Vagina (tissue), 2 donors: ENCODE measurements at places on chromosomes 13 and 19. TPM values are rescaled to one million over a fixed set of nuclear protein-coding genes. Genes with fewer than 3 reads are reported as not detected.

The AMER2 gene
- total RNA-seq = not detected

The PGLYRP2 gene
- not detected for total RNA-seq

The MEIS3 gene
- 20.6 TPM for total RNA-seq

The ABCA7 gene
- 29.5 TPM for total RNA-seq

The ABHD13 gene
- total RNA-seq = 10.1 TPM

The TECR gene
- total RNA-seq = 110 TPM

DNA sequence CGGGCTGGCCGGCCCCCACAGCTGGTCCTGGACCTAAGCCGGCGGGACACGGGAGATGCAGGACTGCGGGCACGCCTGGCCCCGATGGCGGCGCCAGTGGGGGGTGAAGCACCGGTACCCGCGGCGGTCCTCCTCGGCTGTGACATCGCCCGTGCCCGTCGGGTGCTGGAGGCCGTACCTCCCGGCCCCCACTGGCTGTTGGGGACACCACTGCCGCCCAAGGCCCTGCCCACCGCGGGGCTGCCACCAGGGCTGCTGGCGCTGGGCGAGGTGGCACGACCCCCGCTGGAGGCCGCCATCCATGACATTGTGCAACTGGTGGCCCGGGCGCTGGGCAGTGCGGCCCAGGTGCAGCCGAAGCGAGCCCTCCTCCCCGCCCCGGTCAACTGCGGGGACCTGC, 3.1 kb downstream of the GRIN3B start:
- no peaks in the 10 kb centered on the region for H3K36me3 ChIP-seq
- H3K27ac ChIP-seq = no peak overlapping the region
- peaks cover 10% of the 10 kb centered on the region for H3K27me3 ChIP-seq

GRCh38 chr19:44671400-44671799, at the start of gene CEACAM19:
Gene CEACAM19, plus strand, starts transcription at chr19:44671482. Its CDS starts 450 bp downstream, at chr19:44671932.
- H3K4me3 ChIP-seq = no peak within 1 kb of the TSS
- no peak for DNase-seq
- peak within 1 kb of the TSS; percentile 59 for H3K27ac ChIP-seq
- H3K4me1 ChIP-seq = no peaks in the 10 kb centered on the region

- no peak overlapping the region for H3K4me3 ChIP-seq
- no peak for DNase-seq
- no peaks in the 10 kb centered on the region for H3K36me3 ChIP-seq
These were observed 32.2 kb downstream of the C13orf46 start for GRCh38 chr13:113941571-113942191.

GRCh38 chr19:3105641-3106508, 11.7 kb downstream of the GNA11 start:
- H3K27me3 ChIP-seq = no peaks in the 10 kb centered on the region
- H3K4me1 ChIP-seq = peaks cover 73% of the 10 kb centered on the region
- no peak overlapping the region for H3K4me3 ChIP-seq
- no peak for DNase-seq

DNA sequence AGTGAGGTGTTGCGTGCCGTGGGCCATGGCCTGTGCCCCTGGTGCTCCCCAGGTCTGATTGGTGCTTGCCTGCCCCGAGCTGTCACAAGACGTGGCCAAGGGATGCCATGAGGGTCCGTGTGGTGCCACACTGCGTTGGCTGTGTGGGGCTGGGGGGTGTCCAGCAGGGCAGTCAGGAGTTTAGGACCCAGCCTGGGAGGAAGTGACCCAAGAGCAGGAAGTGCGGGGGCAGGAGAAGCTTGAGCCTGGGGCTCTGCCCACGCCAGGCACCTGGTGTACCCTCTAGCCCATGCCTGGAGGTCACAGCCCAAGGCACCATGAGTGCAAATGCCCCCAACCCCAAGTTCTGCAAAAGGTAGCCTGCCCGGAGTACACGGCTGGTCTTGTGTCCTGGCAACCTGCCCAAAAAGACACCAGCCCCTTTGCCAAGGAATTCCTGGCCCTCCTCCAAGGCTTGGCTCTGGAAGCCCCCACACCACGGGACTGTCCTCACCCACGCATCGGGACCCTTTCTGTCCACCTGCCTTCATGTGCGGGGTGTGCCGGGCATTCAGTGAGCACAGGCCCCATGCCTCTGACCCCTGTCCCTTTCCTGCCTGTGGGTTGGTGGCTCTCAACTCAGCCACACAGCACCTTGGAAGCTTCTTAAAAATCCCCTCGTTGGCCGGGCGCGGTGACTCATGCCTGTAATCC, 24.9 kb downstream of the MPND start:
- H3K4me3 ChIP-seq = peak overlapping the region; percentile 35
- DNase-seq = no peak
- H3K27ac ChIP-seq = peak overlapping the region; percentile 90
- peaks cover 27% of the 10 kb centered on the region for H3K36me3 ChIP-seq

DNA sequence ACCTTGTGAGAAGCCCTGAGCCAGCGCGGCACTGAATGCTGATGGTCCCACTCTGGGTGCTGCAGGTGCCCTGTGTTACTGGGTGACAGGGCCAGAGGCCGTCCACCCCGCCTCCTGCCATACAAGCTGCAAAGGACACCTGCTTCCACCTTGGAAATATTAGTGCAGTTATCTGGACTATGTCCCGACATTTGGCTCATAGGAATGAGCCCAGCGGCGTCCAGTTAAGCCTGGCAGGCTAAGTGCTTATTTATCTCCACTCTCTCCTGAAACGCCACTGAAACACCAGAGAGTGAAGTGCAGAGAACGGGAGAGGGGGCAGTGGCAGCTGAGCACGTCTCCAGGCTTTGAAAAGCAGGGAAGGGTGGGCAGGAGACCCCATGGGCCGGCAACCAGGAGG, 145.8 kb downstream of the KDM4B start:
- peaks cover 52% of the 10 kb centered on the region for H3K36me3 ChIP-seq
- H3K27ac ChIP-seq = no peak overlapping the region
- H3K27me3 ChIP-seq = no peaks in the 10 kb centered on the region
- H3K4me3 ChIP-seq = no peak overlapping the region
- peaks cover 5% of the 10 kb centered on the region for H3K4me1 ChIP-seq

GRCh38 chr13:95677564-95678266, 776 bp downstream of the DNAJC3 start:
- no peaks in the 10 kb centered on the region for H3K27me3 ChIP-seq
- H3K4me3 ChIP-seq = peak overlapping the region; percentile 92
- H3K27ac ChIP-seq = peak overlapping the region; percentile 92
- H3K4me1 ChIP-seq = peaks cover 52% of the 10 kb centered on the region
- DNase-seq = no peak

- no peaks in the 10 kb centered on the region for H3K4me1 ChIP-seq
- no peaks in the 10 kb centered on the region for H3K27me3 ChIP-seq
- H3K4me3 ChIP-seq = no peak overlapping the region
- no peaks in the 10 kb centered on the region for H3K36me3 ChIP-seq
- DNase-seq = no peak
- no peak overlapping the region for H3K27ac ChIP-seq
These were observed 9.8 kb upstream of the CXCL17 start for GRCh38 chr19:42452590-42452989.

DNA sequence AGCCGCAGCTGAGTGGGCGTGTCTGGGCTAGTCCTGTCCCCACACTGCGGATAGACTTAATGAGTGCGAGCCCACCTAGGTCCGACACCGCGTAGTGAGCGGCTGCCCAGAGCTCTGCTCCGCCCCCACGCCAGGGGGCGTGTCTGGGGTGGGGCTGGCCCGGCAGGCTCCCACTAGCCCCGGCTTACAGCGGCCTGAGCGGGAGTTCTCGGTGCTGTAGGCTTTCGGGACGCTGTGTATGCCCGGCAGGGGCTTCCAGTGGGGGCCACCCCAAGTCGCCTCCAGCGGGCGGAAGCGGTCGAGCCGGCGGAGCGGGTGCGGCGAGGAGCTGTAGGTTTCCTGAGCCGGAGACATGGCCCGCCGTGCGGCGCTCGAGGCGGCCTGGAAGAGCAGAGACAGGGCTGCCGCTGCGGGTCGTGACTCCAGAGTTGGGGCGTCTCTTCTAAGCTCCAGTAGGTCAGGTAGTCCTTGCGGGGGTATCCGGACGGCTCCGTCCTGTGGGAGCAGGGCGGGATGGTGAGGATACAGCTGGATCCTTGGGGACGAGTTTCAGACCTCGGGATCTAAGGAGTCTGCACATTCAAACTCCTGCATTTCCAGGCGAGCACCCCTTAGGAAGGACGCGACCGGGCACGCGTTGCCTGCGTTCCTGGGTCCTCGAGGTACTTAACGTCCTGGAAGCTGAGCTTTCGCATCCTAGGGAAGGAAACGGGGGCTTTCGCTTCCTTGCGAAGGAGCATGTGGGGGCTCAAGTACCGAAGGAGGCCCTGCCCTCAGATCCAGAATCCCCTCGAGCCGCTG, 1.2 kb downstream of the CGB7 start:
- H3K36me3 ChIP-seq = no peaks in the 10 kb centered on the region
- H3K27me3 ChIP-seq = no peaks in the 10 kb centered on the region
- H3K4me1 ChIP-seq = peaks cover 22% of the 10 kb centered on the region
- peak overlapping the region; percentile 15 for H3K27ac ChIP-seq
- H3K4me3 ChIP-seq = peak overlapping the region; percentile 47
- DNase-seq = no peak

- H3K4me1 ChIP-seq = peaks cover 35% of the 10 kb centered on the region
- no peaks in the 10 kb centered on the region for H3K27me3 ChIP-seq
- DNase-seq = peak; percentile 99
- peak overlapping the region; percentile 64 for H3K4me3 ChIP-seq
- H3K27ac ChIP-seq = peak overlapping the region; percentile 90
These were observed 559 bp upstream of the LENG9 start for GRCh38 chr19:54464044-54464629.

GRCh38 chr19:29326849-29327840, 114.2 kb upstream of the UQCRFS1 start:
- no peaks in the 10 kb centered on the region for H3K27me3 ChIP-seq
- peak; percentile 90 for DNase-seq
- H3K4me3 ChIP-seq = no peak overlapping the region

- no peak overlapping the region for H3K27ac ChIP-seq
- no peaks in the 10 kb centered on the region for H3K36me3 ChIP-seq
- peaks cover 9% of the 10 kb centered on the region for H3K4me1 ChIP-seq
- DNase-seq = no peak
These were observed 12.9 kb upstream of the RNF113B start for GRCh38 chr13:98189841-98190505.

DNA sequence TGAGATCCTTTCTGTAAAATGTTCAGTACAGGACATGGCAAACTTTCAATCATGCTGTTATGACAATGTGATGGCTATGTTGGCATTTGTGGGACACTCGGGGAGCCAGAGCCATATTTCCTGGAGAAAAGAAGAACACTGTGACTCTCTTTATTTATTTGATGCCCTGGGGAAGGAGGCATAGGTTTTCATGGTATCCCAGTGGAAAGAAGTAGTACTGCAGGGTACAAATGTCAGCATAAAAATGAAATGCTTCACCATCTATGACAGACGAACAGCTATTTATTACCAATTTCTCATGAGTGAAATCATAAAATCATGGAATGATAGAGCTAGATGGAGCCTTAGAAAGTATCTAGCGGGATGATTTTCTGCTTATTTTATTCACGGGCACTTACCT, 217.1 kb downstream of the COL4A1 start:
- DNase-seq = no peak
- H3K27me3 ChIP-seq = no peaks in the 10 kb centered on the region
- peaks cover 23% of the 10 kb centered on the region for H3K4me1 ChIP-seq
- no peak overlapping the region for H3K27ac ChIP-seq
- no peak overlapping the region for H3K4me3 ChIP-seq

- H3K27ac ChIP-seq = no peak overlapping the region
- H3K4me1 ChIP-seq = peaks cover 9% of the 10 kb centered on the region
- no peak overlapping the region for H3K4me3 ChIP-seq
- H3K36me3 ChIP-seq = no peaks in the 10 kb centered on the region
These were observed 93.0 kb upstream of the TEX29 start for GRCh38 chr13:111227405-111227804.

DNA sequence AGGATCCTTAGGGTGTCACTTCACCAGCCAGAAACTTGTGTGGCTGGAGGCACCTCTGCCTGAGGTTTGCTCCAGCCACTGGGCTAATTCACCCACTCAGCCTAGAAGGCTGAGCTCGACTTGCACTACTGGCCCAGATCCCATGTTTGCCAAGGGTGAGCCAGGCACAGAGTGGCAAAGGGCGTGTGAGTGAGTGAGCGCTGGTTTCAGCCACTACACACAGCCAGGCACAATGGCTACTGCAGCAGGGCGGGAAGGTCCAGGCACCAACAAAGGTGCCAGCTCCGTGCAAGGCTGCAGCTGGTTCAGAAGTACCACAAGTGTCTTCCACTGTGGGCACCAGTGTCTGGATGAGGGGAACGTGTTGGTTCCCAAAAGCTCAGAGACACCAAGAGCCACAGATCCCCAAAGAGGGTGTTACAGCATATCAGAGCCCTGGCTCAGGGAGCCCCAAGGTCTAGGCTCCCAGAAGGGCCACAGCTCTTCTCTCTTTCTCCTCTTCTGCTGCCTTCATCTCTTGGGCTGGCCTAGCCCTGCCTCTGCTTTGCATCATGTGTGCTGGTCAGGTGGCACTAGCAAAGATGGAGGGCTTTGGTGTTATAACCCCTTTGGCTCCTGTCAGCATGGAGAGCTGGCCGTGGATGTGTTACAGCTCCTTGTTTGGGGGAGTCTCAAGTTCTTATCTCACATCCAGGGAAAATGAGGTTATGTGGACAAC, 736.3 kb upstream of the KLHL1 start:
- no peaks in the 10 kb centered on the region for H3K36me3 ChIP-seq
- H3K4me3 ChIP-seq = no peak overlapping the region
- no peaks in the 10 kb centered on the region for H3K27me3 ChIP-seq

GRCh38 chr19:18279516-18280246, 1.7 kb downstream of the JUND start:
- H3K4me1 ChIP-seq = peaks cover 48% of the 10 kb centered on the region
- H3K36me3 ChIP-seq = no peaks in the 10 kb centered on the region
- peak overlapping the region; percentile 100 for H3K27ac ChIP-seq

GRCh38 chr19:43078311-43078710, 4.2 kb downstream of the PSG2 start:
- H3K27ac ChIP-seq = no peak overlapping the region
- no peak for DNase-seq
- H3K4me3 ChIP-seq = no peak overlapping the region
- H3K36me3 ChIP-seq = no peaks in the 10 kb centered on the region
